Activated T-helper 1 cell treated with anti-CD3 and anti-CD28 coated beads, Interleukin-2, amount 50 U/mL, for 16 hours (primary cell): ENCODE measurements at places on chromosomes 5 and 9.

GRCh38 chr9:122036988-122037387 is 56.1 kb downstream of the TTLL11 start:
- no peak for DNase-seq

DNA sequence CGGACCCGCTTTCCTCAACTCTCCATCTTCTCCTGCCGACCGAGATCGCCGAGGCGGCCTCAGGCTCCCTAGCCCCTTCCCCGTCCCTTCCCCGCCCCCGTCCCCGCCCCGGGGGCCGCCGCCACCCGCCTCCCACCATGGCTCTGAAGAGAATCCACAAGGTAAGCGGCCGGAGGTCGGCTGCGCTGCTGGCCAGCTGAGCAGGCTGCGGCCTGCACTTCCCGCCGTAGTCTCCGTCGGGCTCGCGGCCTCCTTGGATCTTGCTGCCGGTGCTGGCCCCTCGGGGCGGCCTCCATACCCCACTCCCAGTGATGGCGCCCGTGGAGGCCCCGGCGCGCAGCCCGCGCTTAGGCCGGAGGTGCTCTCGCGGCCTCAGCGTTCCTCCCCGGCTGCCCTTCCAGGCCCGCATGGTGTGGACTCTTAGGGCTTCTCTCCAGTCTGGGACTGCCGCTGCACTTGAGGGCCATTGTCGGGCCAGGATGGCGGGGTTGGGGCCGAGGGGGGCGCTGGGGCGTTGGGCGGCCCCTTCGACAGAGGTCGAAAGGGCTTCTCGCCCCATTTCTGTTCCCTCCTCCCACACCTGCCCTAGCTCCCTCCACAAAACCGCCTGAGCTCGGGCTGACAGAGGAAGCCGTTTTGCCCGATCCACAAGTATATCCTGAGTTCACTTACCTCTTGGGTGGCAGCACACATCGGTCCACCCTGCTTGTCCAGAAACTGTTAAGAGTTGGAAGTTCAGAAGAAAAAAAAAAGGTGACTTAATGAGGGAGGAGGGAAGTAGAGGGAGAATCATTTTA is 714 bp downstream of the UBE2D2 start:
- no peak for DNase-seq

- no peak for DNase-seq
These were observed 5.2 kb upstream of the NKD2 start for GRCh38 chr5:1003296-1003937.

DNA sequence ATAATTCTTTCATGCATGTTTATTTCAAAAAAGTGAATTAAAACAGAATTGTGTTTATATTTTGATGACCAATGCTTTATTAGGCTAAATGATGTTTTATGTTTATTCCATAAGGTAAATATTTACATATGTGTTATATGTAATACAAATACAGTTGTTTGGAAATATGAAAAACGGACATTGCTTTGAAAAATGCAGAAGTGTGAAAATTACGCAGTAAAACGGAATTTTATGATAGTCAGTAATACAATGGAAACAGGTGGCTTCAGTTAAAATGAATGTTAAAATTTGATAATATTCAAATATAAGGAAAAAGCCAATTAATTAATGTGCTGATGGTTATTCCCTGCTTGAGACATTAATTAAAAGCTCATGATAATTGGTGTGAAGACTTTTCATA is 1633.8 kb downstream of the MAT2B start:
- DNase-seq: no peak

DNA sequence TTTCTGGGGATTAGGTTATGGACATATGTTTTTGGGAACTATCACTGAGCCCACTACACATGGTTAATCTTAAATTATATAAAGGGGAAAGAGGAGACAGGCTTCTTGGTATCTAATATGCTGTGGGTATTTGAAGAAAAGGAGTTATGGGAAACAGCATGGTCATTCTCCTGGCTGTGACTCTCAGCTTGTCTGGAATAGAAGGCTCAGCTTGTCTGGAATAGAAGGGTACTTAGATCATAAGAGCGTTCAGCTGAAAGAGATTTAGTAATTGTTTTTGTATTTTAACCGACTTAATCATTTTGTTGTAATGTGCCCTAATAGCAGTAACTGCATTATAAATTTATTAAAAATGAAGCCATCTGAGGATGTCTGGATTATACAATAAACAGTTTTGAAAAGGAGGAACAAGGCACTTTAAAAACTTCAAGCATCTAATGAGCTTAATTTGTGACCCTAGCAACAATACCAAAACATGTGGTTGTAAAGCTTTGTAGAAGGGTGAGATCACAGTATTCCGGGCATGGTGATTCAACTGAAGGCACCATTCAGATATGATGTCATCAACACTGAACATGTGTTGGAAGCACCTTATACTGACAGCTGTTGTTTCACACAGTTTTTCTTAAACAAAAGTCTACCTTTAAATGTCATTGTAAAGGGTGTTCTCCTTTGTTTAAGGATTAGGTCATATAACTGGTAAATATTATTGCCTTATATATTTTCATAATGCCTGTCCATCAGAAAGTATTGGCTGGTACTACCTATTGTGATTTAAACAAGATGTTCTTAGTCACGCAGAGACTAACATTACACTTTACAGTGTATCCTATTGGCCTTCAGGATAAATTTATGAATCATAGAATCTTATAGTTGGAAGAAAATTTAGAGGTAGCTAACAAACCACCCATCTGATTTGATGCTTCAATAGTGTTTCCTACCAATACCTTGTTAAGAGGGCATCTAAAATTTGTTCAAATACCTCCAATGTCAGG is 2174.1 kb upstream of the WWC1 start:
- DNase-seq: no peak

DNA sequence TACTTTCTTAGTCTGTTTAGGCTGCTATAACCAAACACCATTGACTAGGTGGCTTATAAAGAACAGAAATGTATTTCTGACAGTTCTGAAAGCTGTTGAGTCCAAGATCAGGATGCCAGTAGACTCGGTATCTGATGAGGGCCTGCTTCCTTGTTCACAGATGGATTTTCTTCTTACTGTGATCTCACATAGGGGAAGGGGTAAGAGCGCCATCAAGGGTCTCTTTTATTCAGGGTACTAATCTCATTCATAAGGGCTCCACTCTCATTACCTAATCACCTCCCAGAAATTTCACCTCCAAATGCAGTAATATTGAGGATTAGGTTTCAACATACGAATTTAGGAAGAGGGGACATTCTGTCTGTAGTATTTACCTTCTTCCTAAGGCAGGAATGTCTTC is 384.0 kb upstream of the DMAC1 start:
- no peak for DNase-seq

DNA sequence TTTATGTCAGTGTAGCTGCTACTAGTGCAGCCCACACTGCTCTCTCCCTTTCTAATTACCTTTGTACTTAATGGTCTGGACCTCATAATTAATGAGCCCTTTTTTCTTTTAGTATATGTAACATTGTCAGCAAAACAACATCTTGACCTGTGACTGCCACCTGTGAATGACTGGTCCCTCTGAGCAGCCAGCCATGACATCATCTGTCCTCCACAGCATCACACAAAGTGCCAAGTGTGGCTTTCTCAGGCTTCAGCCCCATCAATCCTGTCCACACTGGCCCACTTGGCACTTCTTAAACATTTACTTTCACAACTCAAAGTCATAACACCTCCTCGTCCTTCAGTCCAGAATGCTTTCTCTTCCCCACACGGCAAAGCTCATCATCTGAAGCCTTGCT is 104.7 kb downstream of the GPR21 start:
- no peak for DNase-seq

DNA sequence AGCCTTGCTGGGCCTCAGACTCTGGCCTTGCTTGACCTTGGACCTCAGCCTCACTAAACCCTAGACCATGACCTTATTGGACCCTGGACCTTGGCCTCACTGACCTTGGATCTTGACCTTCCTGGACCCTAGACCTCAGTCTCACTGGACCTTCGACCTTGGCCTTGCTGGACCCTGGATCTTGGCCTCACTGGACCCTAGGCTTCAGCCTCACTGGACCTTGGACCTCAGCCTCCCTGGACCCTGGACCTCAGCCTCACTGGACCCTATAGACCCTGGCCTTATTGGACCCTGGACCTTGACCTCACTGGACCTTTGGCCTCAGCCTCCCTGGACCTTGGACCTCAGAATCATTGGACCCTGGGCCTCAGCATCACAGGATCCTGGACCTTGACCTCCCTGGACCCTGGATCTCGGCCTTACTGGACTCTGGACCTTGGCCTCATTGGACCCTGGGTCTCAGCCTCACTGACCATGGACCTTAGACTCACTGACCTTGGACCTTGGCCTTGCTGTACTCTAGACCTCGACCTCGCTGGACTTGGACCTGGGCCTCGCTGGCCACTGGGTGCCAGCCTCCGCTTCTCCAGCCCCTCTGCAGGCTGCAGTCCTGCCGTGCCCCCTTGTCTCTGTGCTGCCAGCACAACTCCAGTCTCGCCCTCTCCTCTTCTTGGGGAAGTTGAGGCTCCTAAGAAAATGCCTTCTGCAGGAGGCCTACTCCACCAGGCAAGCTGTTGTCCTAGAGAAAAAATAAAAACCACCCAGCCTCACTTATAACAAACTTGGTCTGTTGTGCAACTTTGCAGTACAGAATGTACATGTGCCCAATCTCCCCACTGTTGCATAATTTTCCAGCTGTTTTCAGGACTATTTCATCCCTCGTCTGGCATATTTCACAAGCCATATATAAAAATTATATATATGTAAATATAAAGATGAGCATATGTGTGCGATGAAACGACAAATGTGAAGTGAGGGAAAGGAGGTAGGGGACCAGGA is 11.0 kb upstream of the ADAMTS2 start:
- DNase-seq: no peak

DNA sequence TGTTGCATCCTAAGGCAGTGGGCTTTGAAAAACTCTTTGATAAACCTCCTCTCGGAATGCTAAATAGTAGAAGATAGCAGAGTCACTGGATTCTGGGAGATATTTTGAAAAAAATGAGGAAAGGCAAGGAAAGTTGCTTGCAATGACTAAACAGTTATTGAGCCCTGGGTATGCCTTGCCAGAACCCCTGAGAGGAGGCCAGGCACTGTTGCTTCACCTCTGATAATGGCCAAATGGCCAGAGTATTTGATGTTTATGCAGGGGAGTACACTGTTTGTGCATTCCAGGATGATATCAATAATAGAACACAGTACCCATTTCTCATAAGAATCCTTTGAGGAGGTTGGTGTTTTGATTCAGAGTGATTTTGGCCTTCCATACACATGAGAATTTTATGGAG is 935.1 kb upstream of the WWC1 start:
- DNase-seq: no peak

GRCh38 chr9:19176856-19177255 is 49.6 kb upstream of the PLIN2 start:
- no peak for DNase-seq

DNA sequence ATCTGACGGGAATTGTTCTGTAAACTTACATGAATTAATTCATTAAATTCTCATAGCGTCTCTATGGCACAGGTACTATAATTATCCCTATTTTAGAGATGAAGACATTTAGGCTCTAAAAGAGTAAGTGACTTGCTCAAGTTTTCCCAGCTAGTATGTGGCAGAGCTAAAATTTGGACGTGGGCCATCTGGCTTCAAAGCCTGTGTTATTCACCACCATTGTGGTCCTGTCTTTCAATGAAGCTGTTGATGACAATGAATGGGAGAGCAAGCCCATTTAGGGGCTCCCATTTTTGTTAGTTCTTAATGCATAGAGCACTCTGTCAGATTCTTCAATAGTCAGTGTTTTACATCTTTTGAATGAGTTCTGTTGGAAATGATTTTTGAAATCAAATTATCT is 236.0 kb upstream of the CD180 start:
- DNase-seq: no peak

GRCh38 chr5:140835622-140836510 is 1.8 kb downstream of the PCDHA7 start:
- no peak for DNase-seq

- DNase-seq: no peak
These were observed 112.4 kb downstream of the INVS start for GRCh38 chr9:100211476-100211875.
